ENCODE measurements at places on chromosomes 13 and 19.

GRCh38 chr19:20482721-20483120, 82.9 kb downstream of the ZNF737 start:
- peak; percentile 8 for DNase-seq

DNA sequence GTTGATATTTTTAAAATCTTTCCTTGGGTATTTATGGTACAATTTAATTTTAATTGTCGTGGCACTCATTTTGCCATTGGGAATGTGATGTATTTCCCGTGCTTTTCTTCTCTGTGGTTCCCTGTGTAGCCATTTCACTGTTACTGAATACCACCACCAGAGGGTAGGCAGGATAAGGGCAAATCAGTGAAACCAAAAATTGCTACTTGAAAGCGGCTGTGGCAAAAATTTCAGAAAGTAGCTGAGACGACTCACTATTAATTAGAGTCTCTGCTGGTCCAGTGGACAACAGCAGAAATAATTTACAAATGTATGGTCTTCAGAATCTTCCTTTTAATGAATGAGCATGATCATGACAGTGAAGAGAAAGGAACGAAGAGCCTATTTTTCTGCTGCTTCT, 34.4 kb upstream of the MIR17HG start:
- DNase-seq, result peak; percentile 20

GRCh38 chr13:94667190-94667589, 45.2 kb downstream of the SOX21 start:
- no peak for DNase-seq

GRCh38 chr19:34017601-34018000, 154.7 kb upstream of the LSM14A start:
- DNase-seq, result no peak

DNA sequence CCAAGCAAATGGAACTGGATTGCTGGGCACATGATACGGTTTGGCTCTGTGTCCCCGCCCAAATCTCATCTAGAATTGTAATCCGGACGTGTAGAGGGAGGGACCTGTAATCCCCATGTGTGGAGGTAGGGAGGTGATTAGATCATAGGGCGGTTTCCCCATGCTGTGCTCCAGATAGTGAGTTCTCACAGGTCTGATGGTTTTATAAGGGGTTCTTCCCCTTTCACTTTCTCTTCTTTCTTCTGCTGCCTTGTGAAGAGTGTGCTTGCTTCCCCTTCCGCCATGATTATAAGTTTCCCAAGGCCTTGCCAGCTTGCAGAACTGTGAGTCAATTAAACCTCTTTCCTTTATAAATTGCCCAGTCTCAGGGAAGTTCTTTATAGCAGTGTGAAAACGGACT, 32.6 kb upstream of the MTIF3 start:
- no peak for DNase-seq

DNA sequence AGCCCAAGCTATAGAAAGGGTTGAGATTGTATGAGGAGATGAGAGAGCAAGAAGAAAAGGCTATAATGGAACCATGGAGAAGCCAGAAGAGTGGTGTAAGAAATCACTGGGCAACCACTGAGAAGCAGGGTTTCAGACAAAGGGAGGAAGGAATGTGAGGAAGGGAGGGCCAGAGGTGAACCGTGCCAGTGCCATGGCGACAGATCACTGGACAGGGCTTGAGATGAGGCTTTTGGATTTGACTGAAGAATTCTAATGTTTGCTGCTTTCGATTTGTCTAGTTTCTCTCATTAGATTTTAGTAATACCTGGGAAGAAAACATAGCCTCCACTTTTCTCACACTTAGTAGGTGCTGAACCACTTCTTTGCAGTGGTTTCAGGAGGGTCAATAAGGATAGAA, 6.3 kb upstream of the GPR183 start:
- DNase-seq, result no peak

GRCh38 chr13:100044936-100045335, 44.0 kb upstream of the PCCA start:
- DNase-seq, result no peak

GRCh38 chr13:107851670-107852069, 363.7 kb downstream of the LIG4 start:
- DNase-seq, result no peak

GRCh38 chr13:40391788-40392187, 274.7 kb downstream of the FOXO1 start:
- DNase-seq, result no peak

DNA sequence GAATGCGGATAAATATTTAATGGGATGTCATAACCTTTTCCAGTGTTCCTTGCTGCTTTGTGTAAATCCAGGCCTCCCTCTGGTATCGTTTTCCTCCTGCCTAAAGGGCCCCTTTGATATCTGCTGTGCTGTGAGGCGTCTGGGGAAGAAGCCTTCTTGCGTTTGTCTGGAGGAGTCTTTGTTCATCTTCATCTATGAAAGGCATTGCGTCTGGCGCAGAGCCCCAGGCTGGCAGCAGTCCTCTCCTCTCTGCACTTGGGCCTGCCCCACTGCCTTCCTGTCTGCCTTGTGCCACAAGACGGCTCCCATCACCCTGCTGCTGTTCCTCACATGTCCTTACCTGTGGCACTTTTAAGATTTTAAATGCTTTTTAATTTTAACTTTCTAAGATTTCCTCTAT, 9.8 kb downstream of the PROZ start:
- no peak for DNase-seq

DNA sequence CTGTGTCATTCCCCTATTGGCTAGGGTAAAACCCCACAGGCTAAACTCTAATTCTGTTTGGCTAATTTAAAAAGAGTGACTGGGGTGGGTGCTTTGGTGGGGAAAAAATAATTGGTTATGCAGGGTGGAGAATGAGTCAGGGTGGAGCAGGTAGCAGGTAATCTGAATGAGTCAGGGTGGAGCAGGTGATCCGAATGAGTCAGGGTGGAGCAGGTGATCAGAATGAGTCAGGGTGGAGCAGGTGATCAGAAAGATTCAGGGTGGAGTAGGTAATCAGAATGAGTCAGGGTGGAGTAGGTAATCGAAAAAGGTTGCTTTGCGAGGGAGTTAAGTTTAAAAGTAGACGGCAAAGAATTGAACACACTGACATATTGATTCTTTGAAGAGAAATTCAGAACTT, 1218.8 kb upstream of the ATXN8OS start:
- DNase-seq, result no peak

DNA sequence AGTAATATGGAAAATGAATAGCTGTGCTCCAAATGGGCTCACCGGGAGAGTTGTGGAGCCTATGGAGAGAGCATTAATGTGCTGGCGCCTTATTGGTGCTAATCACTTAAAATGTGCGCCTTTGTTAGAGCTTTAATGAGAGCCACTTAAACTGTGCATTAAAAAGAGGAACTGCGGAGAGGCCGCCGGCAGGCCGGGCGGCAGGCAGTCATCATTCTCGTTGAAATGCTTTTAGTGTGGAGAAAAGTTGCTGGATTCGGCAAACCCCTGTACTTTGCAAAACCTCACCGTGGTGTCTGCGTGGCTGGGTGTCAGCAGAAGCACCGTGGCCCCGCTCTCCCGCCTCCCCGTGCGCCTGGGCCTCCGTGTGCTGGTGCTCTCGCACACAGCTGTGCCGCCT, 105.5 kb downstream of the KDM4B start:
- DNase-seq, result no peak
